HS-27A (cell line): ENCODE measurements at places on chromosomes 4 and X.

DNA sequence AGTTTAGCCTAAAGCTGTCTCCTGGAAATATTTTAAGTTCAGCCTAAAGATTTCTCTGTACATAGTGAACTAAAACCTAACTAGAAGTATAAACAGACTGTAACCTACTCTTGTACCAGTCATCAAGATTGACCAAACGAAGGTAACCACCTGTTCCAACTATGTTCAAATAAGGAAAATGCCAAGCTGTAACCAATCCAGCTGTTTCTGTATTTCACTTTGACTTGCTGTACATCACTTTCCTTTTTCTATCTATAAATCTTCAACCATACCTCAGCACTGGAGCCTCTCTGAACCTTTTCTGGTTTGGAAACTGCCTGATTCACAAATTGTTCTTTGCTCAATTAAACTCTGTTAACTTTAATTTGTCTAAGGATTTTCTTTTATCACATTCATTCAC lies 3.1 kb upstream of the CYSLTR1 start:
- DNase-seq: no peak

- no peak for DNase-seq
Measured at GRCh38 chrX:119459181-119459580, 9.1 kb upstream of the SLC25A5 start.

GRCh38 chr4:41883988-41884734 lies 51.1 kb upstream of the TMEM33 start:
- no peak for DNase-seq

DNA sequence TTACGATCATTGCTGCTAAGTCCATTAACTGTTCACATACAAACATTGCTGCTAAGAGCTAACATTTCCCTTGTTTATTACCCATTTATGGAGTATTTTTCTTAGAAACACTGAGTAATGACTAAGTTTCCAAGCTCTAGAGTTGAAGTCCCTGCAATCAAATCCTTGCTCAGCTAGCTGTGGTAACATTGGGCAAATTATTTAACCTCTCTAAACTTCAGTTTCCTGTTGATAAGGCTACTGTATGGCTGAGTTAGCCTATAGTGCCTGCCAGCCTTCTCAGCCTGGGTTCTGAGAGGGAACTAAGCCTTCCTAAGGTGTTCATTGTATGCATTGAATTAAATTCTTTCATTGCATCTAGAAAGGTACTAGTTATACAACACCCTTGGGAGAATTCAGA lies 15.2 kb upstream of the SCOC start:
- no peak for DNase-seq

DNA sequence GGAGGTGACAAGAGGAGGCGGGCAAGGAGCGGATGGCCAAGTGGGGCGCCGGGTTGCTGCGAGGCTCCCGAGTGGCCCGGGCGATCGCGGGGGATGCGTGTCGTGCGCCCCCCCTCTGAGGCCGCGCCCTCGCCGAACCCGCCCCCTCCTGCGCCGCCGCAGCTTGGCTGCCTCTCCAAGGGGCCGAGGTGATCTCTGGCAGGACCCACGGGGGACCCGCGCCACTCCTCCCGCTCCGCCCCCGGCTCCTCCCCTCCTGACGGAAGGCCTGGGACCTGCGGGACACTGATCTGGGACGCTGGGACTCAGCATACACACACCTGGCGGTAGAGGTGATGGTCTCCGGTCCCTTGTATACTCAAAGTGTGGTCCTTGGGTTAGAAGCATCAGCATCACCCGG lies 21.9 kb upstream of the FAM47C start:
- no peak for DNase-seq

- no peak for DNase-seq
Measured at GRCh38 chr4:174520660-174521059, 1.6 kb downstream of the HPGD start.

GRCh38 chr4:53963781-53964180 lies 100.6 kb downstream of the CHIC2 start:
- no peak for DNase-seq

DNA sequence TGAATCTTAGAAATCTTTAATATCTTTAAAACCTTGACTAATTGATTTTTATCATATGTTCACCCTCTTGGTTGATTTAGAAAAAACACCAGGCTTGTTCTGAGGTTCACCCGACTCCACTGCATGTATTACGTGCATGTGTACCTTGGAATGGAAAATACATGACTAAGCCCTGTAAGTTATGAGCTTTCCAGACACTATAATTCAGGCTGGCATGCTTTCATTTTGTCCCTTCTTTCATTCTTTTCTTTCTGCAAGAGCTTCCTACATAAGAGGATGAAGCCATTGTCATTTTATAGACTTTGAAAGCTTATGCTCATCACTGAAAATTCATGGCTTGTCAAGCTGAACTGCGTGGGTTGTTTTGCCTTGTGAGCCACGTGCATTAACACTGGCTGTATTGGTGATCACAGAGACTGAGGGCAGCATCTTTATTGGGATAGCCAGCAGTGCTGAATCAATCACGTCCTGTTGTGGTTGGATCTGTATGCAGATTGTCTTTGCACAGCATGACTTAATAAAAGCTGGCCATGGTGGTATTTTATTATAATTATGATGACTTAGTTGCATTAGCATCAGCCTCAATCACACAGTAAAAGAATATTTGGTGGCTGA lies 141.9 kb downstream of the SLIT2 start:
- no peak for DNase-seq

DNA sequence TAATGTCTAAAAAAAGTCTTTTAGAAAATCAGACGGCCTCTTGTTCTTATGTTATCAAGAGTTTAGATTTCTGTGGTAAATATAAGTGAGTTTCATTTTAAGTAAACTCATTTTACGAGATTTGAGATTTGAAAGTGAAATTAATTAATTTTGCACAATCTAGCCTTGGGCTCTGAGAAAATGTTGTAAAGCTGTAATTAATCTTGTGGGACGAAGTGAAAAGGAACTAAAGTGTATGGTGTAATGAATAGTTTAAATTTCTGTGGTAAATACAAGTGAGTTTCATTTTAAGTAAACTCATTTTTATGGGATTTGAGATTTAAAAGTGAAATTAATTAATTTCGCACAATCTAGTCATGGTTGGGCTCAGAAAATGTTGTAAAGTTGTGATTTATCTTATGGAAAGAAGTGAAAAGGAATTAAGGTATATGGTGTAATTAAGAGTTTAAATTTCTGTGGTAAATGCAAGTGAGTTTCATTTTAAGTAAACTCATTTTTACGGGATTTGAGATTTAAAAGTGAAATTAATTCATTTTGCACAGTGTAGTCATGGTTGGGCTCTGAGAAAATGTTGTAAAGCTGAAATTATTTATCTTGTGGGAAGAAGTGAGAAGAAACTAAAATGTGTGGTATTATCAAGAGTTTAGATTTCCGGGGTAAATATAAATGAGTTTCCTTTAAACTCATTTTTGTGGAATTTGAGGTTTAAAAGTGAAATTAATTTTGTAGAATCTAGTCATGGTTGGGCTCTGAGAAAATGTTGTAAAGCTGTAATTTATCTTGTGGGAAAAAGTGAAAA lies 1.6 kb downstream of the SCML1 start:
- no peak for DNase-seq

- no peak for DNase-seq
Measured at GRCh38 chrX:81110286-81110685, 91.4 kb downstream of the HMGN5 start.

DNA sequence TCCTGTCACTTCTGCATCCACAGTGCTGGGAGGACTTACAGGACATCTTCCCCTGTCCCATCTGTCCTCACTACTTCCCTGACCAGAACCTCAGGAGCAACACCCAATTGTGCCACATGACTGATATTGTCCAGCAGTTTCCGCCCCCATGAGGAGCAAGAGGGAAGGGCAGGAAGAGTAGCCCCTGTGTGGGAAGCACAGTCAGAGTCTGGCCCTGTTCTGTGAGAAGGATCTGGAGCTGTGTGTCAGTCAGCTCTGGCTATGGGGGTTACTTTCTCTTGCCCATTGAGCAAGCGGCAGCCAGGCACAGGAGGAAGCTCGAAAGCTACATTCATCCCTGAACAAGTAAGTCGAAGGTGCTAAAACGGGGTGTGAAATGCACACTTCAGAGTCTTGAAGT lies 14.8 kb upstream of the TRIM60 start:
- no peak for DNase-seq

DNA sequence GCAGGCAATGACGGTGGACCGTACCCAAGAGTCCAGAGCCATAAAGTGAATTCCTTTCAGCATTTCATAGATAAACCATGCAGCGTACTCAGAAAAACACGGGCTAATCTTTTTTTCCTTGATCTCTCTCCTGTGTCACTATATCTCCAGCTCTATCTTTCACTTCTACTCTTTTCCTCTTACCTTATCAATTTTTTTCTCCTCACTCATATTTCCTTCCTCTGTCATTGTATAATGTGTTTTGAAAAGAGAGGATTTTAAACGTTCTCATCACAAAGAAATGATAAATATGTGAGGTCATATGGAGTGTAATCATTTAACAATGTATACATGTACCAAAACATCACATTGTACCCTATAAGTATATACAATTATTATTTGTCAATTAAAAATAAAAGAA lies 176.5 kb downstream of the CPE start:
- no peak for DNase-seq

DNA sequence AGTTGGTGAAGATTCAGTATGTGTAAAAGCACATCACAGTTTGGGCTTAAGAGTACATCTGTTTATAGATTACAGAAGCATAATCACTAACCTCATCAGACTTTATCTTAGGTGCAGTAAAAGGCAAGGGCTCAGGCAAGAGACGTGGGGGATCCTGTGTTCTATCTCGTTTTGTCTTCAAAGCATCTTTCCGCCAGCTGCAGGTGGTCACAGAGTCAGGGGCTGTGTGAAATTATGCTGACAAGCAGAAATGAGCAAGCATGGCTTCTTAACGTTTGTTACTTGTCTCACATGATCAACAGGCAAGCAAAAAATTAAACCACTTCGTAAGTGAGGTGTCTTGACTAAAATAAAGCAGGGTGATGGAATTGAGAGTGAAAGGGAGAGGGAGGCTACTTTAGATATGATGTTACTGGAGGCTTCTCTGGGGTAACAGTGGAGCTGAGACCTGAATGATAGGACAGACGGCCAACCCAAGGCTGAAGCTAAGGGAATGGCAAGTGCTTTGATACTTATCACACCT lies 1.4 kb upstream of the TEC start:
- no peak for DNase-seq

- no peak for DNase-seq
Measured at GRCh38 chr4:173626277-173626676, 96.2 kb upstream of the HAND2 start.

GRCh38 chrX:149853925-149854324 lies 27.1 kb upstream of the MAGEA8 start:
- no peak for DNase-seq

GRCh38 chr4:102959496-102959895 lies 60.0 kb downstream of the SLC9B1 start:
- DNase-seq: no peak

GRCh38 chrX:67648361-67648760 lies 104.5 kb downstream of the AR start:
- no peak for DNase-seq

DNA sequence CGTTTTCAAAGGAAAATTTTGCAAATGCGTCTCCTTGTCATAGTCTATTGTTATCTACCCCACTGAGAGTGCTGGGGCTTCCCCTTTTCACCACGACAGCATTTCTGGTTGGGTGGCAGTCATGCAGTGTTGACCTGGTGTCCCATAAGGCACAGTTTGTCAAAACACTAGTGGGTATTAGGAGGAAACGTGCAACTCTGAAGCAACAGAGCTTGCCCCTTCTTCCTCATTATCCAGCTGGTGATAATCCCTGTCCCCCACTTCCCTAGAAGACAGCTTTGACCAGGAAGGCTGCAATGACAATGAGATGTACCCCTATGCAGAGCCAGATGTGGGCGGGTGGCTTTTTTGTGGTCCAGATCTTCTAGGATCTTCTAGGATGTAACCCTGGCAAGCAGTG lies 1.8 kb downstream of the TBC1D1 start:
- no peak for DNase-seq

GRCh38 chr4:52010986-52011385 lies 9.2 kb downstream of the LRRC66 start:
- no peak for DNase-seq

- DNase-seq: no peak
Measured at GRCh38 chrX:18353931-18354368, 538 bp downstream of the SCML2 start.

GRCh38 chrX:154732421-154733065 lies 18.3 kb downstream of the GAB3 start:
- no peak for DNase-seq

DNA sequence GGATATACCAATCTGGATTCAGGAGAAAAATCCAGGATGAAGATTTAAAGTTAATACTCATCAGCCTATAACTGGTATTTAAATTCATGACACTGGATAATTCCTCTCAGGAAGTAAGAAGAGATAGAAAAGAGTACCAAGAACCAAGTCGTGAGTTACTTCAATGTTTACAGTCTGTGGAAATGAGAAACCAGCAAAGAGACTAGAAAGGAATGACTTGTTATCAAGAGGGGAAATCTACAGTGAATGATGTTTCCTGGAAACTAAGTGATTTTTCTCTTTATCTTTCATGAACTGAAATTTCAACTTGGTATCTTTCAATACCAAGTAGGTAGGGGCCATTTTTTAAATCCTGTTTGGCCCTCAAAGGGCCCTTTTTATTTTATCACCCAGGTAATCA lies 217.9 kb upstream of the AFF2 start:
- DNase-seq: no peak

DNA sequence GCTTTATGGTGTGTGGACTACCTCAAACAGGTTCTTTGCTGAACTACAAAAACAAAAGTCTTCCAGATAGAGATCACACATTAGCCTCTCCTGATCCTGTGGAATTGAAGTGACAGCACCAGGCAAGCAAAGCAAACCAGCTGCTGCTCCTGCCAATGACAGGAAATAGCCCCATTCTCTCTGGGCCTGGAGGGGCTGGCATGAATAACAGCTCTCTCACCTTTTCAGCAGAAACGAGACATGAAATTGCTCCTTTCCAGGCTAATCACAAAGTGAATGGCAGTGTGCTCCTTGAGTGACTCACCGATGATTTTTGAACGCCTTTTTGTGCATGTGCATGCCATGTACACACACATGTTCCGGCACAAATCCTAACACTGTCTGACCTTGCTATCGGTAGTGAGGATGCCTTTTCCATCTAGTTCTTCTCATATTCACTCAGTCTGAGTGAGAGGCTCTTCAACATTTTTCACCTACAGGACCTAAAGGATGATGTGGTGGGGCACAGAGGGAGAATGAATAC lies 24.4 kb downstream of the MFAP3L start:
- DNase-seq: no peak

GRCh38 chrX:41900321-41900720 lies 23.0 kb downstream of the CASK start:
- no peak for DNase-seq

- no peak for DNase-seq
Measured at GRCh38 chrX:13000301-13000811, 25.4 kb downstream of the TMSB4X start.

- no peak for DNase-seq
Measured at GRCh38 chrX:40964633-40965586, 120.3 kb upstream of the USP9X start.

DNA sequence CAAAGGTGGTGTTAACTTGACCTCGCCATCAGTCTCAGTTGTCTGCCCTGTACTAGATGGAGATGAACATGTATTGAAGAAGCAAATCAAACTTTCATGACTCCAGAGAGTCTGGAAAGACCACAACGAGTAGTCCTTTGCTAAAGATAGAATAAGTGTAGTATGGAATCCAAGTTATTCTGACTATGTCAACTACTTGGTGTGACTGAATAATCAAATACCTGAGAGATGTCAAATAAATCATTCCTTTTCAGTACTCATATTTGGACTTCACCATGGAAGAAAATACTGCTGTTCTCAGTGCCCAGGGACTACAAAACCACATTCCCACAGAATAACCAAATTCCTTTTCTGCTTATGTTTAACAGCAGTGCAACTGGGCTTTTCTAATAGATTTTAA lies 161.2 kb upstream of the SPRY1 start:
- DNase-seq: peak; percentile 40
